ENCODE measurements at places on chromosomes 11 and 22.
A peak's percentile ranks its signal among the peaks of the same experiment; 100 is the strongest.

GRCh38 chr11:42175203-42175602, 715.8 kb upstream of the LRRC4C start:
- no peak for DNase-seq

DNA sequence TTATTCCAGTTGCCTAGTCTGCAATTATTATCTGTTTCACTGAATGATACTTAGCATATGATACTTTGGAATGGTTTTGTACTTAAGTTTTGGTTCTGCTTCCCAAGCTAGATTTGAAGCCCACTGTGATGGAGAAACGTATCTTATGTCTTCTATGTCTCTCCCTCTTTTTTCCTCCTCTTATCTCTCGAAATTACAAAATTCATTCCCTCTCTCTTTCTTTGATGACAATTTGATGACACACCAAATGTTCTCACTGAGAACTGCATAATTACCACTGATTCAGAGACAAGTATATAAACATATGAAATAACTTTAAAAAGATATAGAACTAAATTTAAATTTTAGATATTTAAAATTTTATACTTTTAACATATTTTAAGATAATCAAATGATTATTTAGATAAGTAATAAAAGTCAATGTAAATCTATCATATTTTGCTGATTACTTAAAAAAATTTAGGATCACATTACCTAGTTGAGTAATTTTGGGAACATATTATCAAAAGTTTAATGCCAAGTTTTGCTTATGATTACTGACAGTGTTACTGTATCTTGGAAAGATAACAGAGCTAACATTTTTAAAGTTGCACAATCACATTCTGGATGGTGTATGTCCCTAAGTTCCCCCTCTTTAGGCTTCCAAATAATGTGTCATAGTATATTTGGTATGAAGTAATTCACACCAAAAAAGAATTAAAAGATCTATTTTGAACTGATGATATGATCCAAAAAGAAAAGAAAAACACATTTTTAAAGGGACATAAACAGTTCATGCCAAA, 255.3 kb downstream of the SBF2 start:
- no peak for DNase-seq

DNA sequence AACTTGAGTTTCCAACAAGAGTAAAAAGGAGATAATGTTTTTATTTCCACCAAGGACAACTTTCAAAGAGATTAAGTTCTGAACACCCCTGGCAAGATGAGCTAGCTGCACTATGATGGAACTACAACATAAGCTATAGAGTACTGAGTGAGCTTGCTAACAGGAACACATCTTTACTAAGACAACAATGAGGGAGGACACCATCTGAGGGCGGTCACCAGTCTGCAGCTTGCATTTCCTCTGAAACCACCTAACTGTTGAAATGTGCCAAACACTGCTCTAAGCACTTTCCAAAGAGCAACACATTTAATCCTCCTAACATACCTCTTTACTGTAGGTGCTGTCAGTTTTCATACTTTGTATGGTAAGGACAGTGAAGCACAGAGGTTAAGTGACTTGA, 68.4 kb downstream of the TCF20 start:
- DNase-seq, result no peak

GRCh38 chr11:62125881-62126280, 2.1 kb downstream of the INCENP start:
- no peak for DNase-seq

DNA sequence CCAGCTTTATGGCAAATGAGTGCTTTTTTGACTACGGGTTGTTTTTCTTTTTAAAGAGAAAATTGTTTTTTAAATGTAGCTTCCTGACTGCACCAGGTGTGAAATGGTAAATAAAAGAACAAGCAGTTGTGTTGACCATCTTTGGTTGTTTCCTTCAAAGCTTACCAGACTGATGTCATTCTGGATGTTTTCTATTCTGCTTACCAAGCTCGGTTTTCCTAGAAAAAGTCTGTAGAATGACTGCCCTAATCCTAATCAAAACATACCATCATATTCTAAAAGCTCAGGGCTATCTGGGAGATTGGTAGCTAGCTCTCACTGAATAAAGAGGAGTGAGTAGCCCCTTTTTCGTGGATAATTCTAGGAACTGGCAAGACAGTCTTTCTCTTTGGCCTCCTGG, 77.7 kb downstream of the GAB2 start:
- DNase-seq, result no peak

- DNase-seq, result no peak
These were observed 431 bp downstream of the SLC37A2 start for GRCh38 chr11:125063429-125064043.

DNA sequence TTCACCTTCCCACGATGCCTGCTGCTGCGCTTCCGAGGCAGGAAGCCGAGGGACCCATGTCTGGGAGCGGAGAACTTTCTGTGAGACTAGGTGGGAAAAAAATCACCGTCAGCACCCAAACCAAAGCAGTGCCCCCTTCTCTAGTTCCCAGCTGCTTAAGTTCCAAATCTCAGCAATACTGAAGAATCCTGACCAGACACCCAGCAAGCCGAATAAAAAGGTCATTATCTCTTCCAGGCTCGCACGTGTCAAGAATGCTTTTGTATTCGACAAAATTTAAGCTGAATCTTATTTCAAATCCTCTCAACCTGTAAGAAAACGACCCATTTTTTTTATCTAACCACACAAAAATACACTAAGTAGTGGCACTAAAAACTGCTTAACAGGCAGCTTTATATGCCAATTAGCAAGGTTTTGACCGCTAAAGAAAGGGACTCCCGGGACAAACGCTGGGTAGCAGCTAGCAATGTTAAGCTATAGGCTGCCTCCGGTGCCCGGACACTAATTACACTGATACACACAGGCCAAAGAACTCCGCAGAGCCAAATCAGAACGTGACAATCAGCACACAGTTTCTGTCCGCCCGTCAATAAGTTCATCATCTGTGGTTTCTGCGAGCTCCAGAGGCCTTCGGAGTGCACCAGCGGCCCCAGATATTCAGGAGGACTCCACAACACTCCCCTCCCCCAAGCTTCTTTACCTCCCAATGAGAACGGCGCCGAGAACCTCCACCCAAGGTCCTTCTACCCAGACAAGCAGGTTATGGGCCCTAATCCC, 728 bp downstream of the RPL3 start:
- no peak for DNase-seq

- DNase-seq, result peak; percentile 1
These were observed 90.2 kb upstream of the ISX start for GRCh38 chr22:34975721-34976120.

DNA sequence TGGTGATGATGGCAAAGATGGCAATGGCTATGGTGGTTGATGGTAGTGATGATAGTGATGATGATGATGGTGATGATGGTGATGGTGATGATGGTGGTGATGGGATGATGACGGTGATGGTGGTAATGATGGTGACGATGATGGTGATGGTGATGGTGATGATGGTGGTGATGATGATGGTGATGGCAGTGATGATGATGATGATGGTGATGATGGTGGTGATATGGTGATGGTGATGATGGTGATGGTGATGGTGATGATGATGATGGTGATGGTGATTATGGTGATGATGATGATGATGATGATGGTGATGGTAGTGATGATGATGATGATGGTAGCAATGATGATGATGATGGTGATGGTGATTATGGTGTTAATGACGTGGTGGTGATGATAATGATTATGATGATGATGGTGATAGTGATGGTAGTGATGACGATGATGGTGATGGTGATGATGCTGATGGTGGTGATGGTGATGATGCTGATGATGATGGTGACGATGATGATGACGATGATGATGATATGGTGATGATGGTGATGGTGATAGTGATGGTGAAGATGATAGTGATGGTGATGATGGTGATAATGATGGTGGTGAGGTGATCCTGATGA, 232.1 kb downstream of the BRD1 start:
- DNase-seq, result no peak

DNA sequence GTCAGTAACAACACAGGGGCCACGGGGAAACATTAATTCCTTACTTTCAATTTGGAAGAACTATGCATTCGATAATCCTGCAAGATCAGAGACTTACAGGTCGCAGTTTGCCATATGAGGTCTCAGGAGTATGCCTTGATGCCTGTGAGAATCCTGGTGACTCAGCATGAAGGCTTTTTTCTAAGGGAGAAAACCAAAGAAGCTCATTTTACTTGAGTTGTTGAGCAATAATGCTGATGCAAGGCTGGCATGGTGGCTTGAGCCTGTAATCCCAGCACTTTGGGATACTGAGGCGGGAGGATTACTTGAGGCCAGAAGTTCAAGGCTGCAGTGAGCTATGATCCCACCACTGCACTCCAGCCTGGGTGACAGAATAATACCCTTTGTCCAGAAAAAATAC, 26.6 kb downstream of the ATG16L2 start:
- DNase-seq, result no peak

DNA sequence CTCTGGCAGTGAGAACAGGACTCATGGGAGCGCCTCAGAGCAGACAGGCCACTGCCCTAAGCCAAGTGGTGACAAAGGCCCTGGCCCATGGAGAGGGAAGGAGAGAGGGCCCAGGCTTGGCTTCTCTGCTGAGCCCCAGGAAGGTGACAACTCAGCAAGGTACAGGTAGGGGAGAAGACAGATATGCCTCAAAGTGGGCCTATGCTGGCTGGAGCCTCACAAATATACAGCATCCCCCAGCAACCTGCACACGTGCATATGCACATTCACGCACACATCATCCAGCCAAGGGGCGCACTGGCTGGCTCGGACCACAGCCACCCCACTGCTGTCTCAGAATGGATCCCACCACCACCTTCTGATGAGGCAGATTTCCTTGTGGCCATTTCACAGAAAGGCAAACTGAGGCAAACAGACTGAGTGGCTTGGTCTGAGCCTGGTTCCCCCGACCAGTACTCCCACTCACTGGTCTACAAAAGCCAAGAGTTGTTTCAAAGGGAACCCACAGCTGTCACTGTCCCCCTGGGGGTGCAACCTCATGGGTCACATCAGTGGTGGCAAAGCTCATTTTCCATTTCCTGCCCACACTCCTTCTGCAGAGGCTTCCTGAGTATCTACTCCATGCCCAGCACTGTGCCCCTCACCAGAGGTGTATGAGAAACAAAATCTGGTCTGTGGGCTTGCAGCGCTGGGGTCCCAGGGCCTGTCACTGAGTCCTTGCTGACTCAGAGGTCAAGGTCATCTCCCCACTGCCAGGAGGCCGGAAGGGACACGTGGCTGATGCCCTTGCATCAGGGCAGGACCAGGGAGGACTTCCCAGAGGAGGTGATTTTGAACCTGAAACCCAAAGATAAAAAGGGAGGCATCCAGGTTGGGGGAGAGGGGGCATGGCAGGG, 67.3 kb upstream of the PRR5 start:
- DNase-seq, result no peak

- no peak for DNase-seq
These were observed 377.4 kb upstream of the LARGE1 start for GRCh38 chr22:34297536-34298120.

- DNase-seq, result peak; percentile 82
These were observed 5.1 kb upstream of the P2RX6 start for GRCh38 chr22:21009638-21010425.

GRCh38 chr11:1696608-1697570, at the start of gene KRTAP5-6:
Gene KRTAP5-6, plus strand, starts transcription at chr11:1697195. Its CDS starts 51 bp downstream, at chr11:1697246.
- DNase-seq, result peak; percentile 28

DNA sequence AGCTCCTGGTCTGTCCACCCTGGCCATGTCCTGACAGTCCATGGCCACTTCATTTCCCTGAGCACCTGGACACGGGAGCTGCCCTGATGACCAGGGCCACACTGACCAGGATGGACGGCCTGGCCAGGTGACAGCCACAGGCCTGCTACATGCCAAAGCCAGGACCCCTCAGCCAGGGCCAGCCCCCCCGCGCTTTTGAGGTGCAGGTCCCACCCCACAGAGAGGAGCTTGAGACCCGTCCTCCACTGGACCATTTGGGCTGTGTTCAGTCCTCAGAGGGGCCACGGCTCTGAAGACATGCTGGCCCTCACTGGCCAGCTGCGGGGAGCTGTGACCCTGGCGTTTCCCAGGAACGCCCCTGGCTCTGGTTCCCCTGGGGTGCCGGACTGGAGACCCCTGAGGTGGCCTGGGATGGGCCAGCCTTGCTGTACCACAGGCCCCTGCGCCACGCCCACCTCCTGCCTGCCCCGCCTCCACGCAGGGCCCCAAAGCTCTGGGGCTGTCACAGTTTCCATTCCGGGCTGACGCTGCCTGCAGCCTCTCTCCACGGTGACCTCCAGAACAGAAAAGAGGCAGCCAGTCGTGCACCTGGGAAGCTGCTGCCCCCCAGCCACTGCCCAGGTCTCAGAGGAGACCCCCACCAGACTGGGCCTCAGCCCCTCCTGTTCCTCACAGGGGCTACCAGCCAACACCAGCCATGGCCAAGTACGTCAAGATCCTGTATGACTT, 18.2 kb downstream of the EPS8L2 start:
- no peak for DNase-seq

Measured in T47D (cell line).